ENCODE measurements at places on chromosomes 6 and 20. TPM values are rescaled to one million over a fixed set of nuclear protein-coding genes. Genes with fewer than 3 reads are reported as not detected.

Gene FAM83B
- total RNA-seq = 0.13 TPM

Gene RSPH4A
- 0.24 TPM for total RNA-seq

Gene SOX18
- 1.1 TPM for total RNA-seq

Gene FAM162B
- total RNA-seq = not detected

Gene OR2H1
- total RNA-seq = not detected

Gene OR2H2
- not detected for total RNA-seq

Gene HLA-DQB1
- total RNA-seq = not detected

Gene SLC4A11
- 6.2 TPM for total RNA-seq

Gene FNDC11
- total RNA-seq = 0.11 TPM

Gene HAO1
- not detected for total RNA-seq

Gene ACTR5
- total RNA-seq = 10.7 TPM

Gene CRISP3
- total RNA-seq = not detected

Gene IL20RA
- 0.02 TPM for total RNA-seq

Gene IL17A
- total RNA-seq = not detected

Gene SUMO4
- total RNA-seq = not detected

Gene SAMD10
- total RNA-seq = 0.13 TPM

Gene HSPA1L
- 1.00 TPM for total RNA-seq

Gene MOXD1
- 1.8 TPM for total RNA-seq

Gene TBC1D7
- total RNA-seq = 32.0 TPM

Gene CLVS2
- total RNA-seq = 0.07 TPM

Gene GPX5
- total RNA-seq = not detected

Gene TPBG
- 54.1 TPM for total RNA-seq

Gene FAXC
- total RNA-seq = 6.3 TPM

Gene CST4
- total RNA-seq = not detected

Gene HDGFL1
- total RNA-seq = not detected

Gene FAM110A
- total RNA-seq = 11.2 TPM

Gene LCA5
- total RNA-seq = 1.0 TPM

Gene TMC2
- not detected for total RNA-seq

Gene FRK
- 1.8 TPM for total RNA-seq

Gene ZSCAN31
- total RNA-seq = 2.8 TPM

Gene PLTP
- total RNA-seq = 2.1 TPM

Data from A549 treated with DMSO at 1 μM for 4 hours (cell line).